ENCODE measurements at places on chromosomes 1 and 21.

GRCh38 chr21:38938769-38939168 is 133.0 kb downstream of the ETS2 start:
- DNase-seq = no peak

DNA sequence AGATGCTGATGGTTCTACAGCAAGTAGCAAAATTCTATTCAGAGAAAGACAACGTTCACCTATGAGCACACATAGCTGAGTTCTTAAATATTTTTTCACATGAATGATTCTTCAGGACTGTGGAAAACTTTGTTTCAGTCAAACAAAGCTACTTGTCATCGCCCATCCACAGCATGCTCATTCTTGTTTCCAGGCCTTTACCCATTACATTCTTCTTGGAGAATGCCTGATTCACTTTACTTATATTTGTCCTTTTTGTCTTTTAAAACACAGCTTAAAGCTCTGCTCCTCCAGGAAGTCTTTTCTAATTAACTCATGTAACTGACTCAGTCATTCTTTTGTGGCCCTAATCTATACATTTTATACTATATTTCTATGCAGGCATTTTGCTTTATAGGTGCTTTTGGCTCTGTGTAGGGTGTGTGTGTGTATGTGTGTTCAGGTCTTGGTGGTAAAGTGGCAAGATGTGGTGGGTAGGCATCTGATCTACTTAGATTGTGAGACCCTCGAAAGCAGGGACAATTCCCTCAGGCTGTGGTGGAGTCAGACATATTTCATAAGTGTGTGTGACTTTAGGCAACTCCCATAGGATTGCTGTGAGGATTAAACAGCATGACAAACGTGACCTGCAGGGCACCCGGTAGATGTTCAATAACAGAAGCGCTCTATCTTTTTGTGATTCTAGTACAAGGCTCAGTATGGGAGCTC is 11.8 kb upstream of the MARK1 start:
- no peak for DNase-seq

DNA sequence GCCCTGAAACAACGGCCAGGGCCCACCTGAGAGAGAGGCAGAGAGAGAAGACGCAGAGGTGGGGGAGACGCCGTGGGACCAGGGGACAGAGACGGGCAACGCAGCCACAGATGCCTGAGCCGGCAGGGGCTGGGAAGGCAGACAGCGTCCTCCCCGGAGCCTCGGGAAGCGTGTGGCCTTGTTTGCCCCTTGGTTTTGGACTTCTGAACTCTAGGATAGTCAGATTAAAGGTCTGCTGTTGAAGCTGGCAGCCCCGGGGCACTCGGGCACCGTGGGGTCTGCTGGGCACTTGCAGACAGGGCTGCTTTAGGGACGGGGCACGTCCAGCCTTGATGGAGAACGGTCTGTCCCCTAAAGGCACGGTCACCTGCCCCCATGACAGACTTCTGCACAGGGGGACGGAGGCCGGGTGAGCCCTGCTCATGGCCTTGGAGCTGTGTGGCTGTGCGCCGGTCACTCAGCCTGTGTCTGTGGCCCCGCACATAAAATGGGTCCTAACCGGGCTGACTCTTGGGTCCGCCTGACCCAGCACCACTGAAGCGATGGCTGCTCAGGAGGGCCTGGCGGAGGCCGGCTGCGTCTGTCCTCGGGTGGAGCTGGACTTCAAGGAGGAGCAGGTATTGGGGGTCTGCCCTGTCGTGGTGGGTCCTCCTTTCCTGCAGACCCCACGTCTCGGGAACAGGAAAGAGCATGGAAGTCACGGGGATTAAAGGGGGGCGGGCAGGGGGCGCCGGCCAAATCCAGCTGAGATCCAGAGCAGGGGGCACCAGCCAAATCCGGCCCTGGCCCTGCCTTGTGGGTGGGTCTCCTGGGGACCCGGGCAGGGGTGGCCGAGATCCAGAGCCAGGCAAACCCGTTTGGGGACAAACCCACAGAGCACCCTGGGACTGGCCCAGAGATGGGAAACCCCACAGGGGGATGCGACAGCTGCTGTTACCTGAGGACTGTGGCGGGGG is 9.6 kb upstream of the RNF223 start:
- DNase-seq = no peak

- DNase-seq = no peak
Observed at GRCh38 chr21:29586696-29587095, 288.0 kb downstream of the BACH1 start.

GRCh38 chr1:234924450-234925355 is 203.9 kb downstream of the TOMM20 start:
- DNase-seq = no peak

- no peak for DNase-seq
Observed at GRCh38 chr1:104348277-104348676, 598.6 kb downstream of the AMY1C start.

GRCh38 chr1:10909697-10910680 is 102.5 kb upstream of the TARDBP start:
- peak; percentile 68 for DNase-seq

- no peak for DNase-seq
Observed at GRCh38 chr1:145710291-145711027, 3.3 kb upstream of the PDZK1 start.

DNA sequence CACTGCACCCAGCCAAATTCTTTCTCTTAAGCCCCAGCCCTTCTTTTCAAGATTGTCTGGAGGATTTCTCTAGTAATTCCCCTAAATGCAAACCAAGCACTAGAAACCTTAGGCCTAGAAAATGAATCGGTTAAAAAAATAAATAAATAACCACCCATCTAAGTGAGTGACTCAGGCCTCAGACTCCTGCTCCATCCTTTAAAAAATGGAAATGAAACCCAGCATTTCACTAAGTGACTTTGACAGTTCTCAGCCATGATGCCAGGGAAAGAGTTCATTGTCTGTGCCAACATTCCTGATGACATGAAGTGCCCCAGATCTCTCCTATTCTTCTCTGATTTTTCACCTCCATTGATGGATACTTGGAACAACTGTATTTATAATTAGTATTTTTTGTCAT is 415.2 kb upstream of the DAB1 start:
- no peak for DNase-seq

DNA sequence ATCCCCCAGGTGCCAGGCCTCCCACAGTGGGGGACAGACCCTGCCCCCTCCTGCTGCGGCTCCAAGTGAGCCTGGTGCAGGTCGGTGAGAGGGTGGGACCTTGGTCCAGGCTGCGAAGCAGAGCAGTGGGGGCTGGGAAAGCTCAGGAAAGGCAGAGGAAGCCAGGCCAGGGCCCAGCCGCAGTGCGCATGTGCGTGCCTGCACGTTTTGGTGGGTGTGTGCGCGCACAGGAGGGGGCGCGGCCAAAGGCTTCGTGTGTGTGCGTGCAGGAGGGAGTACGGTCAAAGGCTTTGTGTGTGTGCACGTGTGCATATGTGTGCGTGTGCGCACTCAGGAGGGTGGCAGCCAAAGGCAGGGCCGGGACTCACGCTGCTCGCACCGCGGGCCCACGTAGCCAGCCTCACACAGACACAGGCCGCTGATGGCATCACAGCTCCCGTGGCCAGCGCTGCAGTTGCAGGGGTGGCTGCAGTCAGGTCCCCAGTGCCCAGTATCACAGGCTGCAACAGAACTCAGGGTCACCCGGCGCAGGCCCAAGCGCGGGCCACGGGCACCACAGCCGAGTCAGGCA is 45.9 kb downstream of the ARHGEF16 start:
- no peak for DNase-seq

DNA sequence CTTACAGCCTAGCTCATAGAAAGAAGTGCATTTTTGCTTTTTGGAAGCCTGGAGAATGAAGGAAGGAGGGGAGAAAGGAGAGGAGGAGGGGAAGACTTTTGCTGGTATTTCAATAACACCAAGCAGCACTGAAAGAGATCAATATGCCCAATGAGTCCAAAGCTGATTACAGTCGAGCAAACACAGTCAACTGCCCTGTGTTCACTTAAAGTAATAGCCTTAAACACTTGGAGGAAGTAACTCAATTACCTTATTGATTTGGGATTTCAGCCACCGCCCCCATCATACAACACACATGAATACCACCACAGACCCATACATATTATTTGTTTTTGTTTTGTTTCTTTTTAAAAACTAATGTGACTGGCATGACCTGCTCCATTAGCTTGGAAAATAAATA is 23.3 kb upstream of the RXRG start:
- no peak for DNase-seq

DNA sequence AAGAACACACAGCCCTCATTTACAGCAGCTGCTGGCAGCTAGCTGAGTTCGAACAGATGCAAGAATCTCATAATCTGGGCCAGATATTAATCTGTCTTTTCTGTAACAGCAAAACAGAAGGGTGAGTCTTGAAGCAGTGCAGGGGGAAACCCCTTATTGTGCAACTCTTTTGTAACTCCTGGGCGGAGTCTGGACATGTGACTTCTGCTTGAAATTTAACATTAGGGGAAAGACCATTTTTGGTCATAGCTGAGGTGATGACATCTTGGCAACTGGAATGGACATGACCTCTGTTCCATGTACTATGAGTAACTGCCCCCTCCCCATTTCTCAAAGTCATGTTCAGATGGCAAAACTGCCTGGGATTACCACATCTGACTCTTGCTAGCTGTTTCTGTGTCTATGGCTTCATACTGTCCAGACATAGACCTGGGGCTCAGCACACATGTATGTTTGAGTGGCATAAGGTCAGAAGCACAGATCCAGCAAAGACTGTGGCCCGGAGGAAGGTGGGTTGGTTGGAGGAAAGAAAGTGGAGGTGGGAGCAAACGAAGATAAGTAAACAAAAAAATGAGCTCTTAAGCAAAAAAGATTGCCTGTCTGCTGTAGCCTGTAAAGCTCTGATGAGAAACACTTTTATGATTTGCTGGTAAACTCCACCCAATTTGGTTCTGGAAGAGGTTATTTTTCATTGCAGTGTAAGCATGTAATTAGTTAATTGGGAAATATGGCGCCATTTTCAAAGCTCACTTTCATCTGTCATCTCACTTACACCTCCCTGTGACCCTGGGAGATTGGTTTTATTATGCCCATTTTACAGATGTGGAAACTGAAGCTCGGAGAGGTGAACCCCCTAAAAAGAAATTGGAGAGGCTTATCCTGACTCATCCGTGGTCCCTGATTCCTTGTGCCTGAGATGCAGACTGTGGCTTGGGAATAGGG is 26.1 kb downstream of the ETS2 start:
- no peak for DNase-seq

DNA sequence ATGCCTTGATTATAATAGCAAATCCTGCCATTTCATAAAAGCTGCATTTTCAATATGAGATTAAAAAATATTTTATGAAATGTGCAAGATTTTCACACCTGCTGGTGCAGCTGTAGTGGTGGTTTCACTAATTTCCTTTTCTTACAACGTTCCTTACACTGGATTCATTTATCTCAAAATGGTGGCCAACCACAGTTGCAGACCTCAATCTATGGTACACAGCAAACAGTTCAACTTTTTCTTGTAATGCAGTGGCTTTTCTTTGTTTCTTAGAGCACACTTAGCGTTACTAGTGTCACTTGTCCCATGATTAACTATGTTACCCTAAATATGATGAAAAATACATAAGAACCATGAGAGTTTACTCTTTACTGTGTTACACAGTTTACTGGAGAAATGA is 32.7 kb downstream of the FCER1A start:
- DNase-seq = no peak

DNA sequence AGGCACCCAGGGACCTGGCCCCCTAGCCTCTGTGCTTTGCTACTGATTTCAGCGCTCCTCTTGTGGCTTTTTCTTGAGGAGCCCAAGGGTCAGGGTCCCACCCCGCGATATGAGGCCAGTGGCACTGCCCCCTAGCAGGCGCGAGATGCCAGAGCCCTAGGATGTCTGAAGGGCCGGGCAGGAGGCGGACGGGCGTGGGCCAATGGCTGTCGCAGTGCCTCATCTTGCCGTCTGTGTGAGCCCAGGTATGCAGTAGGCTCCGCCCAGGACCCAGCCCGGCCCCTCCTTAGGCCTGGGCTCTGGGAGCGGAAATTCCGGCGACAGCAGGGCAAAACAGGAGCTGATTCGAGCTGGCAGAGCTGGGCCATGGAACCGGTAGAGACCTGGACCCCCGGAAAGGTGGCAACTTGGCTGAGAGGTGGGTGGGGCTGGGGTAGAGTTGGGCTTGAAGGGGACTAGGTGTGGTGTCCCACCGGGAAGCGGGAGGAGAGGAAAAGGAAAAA is at the start of gene CNKSR1:
TSS of gene CNKSR1 (plus strand) at position 310 of the 503 bp plus-strand sequence. CDS start at position 367, 57 bp downstream.
- no peak for DNase-seq

- DNase-seq = no peak
Observed at GRCh38 chr1:209875515-209875914, 47.7 kb downstream of the UTP25 start.

DNA sequence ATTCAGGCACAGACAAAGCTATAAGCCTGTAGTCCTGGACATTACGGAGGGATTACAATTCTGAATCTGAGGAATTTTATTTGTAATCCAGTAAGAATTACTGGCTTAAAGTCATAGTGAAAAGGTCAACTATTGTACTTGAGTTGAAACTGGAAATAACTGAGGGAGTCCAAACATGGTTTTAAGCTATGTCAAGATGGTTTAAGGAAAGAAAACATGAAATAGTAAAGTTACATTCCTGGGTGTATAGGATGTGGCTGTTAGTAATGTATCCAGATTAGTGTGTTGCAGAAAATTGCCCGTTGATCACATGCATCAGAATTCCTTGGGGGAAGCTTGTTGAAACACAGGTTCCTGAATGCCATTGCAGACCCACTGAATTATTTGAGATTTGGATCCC is 124.8 kb upstream of the GORAB start:
- no peak for DNase-seq

DNA sequence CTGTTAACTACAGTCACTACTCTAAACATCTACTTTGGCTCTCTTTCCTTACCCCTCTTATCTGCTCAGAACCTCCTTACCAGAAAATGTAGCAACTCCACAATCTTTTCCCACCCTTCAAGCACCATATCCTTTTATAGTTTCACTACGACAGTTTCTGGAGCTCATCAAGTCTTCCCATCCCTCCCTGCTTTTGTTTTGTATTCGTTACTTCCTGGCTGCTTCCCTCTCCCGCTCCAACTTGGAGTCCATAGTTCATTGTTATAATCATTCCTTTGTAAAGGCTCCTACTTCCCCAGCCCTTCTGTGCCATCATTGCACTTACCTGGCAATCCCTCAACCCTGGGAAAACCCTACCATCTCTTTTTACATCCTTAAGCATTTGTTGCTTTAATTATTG is 18.0 kb downstream of the MPZL1 start:
- no peak for DNase-seq

DNA sequence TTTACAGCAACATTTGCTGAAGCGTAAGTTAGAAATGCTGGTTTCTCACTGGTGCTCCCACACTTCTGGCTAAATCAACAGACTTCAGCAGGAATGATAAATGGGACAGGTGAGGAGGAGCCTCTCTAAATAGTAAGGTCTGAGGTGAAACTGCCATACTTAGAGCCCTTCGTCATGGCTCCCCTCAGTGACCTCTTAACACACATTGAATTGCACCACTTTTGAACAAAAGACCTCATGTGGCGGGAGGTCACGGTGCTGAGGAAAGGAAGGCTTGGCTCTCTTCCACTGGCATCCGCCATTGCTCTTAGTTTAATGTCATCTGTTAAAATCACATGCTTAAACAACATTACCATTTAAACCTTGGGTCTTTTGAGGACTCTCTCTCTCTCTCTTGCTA is 3.4 kb downstream of the MAP3K7CL start:
- no peak for DNase-seq

DNA sequence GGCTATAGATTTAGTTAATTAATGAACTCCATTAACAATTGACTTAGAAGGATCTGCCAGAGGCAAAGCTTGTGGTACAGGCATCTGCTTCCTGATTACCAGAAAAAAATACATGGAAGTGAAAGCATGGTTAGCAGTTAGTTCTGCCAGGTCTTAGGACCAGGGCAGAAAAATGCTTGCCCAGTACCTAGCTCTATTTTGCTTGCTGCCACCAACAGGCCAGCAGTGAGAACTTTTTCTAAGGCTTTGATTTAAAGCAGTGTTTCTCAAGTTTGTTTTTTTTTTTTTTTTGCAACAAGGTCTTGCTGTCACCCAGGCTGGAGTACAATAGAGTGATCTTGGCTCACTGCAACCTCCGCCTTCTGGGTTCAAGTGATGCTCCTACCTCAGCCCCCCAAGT is 16.4 kb upstream of the MTF1 start:
- no peak for DNase-seq

Data from stimulated activated CD4-positive, alpha-beta T cell treated with anti-CD3 and anti-CD28 coated beads, TNF-alpha, amount 100 ng/mL, for 1 hour (primary cell).